ENCODE measurements at places on chromosomes 2 and 18.

GRCh38 chr2:203697190-203697589 lies 9.2 kb upstream of the CD28 start:
- DNase-seq: no peak

- DNase-seq: no peak
Observed at GRCh38 chr2:180927030-180927686, 53.2 kb upstream of the UBE2E3 start.

DNA sequence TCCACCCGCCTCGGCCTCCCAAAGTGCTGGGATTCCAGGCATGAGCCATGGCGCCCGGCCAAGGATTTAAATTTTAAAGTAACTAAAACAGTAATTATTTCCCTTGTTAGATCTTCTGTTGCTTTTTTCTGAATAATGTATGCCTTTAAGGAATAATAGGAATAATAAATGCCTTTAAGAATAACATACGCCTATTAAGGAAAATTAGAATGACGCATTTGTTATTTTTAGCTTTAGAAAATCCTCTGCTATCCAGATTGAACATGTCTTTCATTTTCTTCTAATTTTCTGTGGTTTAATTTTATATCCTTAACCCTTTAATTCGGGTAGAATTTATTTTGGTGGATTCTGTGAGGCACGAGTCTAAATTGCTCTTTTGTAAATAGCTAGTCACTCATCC lies 23.1 kb upstream of the TMBIM1 start:
- DNase-seq: no peak

DNA sequence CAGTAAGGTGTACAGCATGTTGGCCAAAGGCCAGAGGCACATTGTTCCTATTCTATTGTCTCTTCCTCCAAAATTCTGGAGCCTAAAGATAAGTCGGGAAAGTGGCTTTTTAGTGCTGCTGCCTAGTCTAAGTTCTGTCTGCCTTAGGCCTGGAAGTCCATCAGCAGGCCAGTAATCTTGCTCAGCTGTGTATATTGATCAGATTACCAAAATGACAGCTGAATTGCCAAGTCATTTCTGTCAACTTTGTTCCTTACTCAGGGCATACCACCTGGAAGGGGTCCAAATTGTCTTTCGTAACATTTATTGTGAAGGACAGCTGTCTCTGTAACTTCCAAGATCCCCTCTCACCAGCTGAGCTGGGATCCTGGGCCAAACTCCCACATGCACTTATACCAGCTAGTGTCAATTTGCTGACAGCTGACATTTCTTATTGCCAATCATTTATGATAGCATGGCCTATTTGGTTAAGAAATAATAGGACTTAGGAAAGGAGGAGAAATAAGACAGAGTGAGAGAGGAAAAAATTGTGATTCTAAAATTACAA lies 116.8 kb upstream of the FSHR start:
- no peak for DNase-seq

GRCh38 chr2:222738809-222739208 lies 67.4 kb downstream of the MOGAT1 start:
- DNase-seq: peak; percentile 44

DNA sequence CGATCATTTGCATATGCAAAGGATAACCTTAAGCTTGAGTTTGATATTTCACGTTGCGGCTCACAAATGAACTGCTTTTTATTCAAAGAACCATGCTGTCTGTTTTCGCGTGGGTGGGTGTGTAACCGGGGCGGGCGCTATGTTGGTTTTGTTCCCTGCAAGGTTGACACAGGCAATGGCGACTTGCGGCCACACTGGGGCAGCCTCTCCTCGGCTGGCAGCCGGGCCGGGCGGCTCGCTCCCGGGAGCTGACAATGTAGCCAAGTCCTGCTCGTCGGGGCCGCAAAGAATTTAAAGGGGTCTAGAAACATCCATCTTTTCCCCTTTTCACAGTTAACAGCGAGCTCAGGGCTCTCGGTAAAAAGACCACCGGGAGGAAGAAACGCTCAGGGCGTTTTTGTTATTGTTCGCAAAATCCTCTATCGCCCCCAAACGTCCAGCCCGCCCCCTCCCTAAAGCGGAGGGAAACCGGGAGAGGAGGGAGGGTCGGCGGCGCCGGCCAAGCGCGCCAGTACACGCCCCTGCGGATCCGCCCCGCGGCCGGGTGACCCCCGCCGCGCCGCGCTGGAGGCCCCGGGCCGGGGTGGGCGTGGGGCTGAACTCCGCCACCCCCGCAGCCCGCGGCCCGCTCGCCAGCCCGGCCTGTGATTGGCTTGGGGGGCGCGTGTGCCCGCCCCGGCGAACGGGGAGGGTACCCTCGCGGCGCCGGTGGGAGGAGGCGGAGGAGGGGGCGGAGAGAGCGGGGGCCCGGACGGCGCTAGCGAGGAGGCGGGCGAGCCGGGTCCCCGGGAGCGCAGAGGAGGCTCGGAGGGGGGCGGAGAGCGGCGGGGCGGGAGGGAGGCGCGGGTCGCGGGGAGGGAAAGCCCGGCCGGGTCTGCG lies at the start of gene NEDD4L:
TSS of gene NEDD4L (plus strand) at position 736 of the 879 bp plus-strand sequence. CDS start 435 bp downstream, outside the sequence.
- peak; percentile 87 for DNase-seq

DNA sequence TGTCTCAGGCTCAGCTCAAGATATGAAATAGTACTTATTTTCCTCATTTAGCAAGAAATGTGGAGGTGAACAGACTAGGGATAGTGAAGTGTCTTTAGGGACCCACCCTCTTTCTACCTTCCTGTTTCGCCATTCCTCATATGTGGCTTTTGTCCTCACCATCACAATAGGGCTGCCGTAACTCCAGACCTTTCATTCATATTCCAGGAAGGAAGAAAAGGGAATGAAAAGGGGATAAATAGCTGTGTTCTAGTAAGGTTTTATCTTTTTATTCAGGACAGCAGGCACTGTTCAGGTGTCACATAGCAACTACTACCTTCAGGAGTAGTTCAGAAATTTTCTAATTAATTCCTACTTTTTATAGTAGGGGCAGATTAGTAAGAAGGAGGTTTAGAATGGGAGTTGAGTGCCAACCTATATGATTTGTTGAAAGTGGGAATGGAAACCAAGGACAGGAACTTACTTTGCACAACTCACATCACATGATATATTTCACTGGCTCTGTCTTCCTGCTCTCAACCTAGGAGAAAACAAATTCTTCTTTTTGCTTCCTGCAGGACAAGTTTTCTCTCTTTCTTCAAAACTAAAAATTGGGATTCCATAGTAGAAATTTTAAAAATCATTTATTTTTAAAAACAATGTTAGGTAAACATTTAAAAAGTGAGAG lies 36.0 kb upstream of the HDAC4 start:
- DNase-seq: no peak

DNA sequence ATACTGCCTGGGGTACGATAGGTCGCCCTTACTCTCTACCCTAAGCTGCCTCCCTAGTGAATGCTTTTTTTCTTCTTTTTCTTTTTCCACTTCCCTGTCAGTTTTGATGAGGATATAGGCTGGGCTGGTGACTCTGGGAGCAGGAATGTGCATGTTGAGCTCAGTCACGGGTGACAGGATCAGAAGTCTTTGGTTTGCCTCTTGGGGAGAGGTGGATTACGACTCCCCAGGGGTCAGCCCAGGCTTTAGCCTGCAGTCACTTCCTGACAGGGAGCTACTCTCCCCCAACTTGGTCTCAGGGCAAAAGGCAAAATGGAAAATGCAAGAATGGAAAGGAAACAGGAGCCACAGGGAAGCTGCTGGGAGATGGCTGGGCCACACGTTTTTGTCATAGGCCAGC lies 57.3 kb downstream of the THNSL2 start:
- no peak for DNase-seq

- peak; percentile 25 for DNase-seq
Observed at GRCh38 chr2:190340369-190340768, 3.0 kb upstream of the INPP1 start.

GRCh38 chr2:233058717-233059546 lies 1.2 kb upstream of the INPP5D start:
- DNase-seq: no peak
